Activated T-helper 1 cell treated with anti-CD3 and anti-CD28 coated beads, Interleukin-12 subunit alpha, Interleukin-12 subunit beta, Interleukin-2, Interleukin-4 antibody, amounts not matched to agents 30 ng/mL and 10 ng/mL and 1 ng/mL, durations not matched to agents 14 hours and 24 hours and 36 hours (primary cell): ENCODE measurements at places on chromosomes 3 and 15. TPM values are rescaled to one million over a fixed set of nuclear protein-coding genes. Genes with fewer than 3 reads are reported as not detected.

Gene HYAL1
- 0.12 and 0.36 TPM in 2 replicates for total RNA-seq

DNA sequence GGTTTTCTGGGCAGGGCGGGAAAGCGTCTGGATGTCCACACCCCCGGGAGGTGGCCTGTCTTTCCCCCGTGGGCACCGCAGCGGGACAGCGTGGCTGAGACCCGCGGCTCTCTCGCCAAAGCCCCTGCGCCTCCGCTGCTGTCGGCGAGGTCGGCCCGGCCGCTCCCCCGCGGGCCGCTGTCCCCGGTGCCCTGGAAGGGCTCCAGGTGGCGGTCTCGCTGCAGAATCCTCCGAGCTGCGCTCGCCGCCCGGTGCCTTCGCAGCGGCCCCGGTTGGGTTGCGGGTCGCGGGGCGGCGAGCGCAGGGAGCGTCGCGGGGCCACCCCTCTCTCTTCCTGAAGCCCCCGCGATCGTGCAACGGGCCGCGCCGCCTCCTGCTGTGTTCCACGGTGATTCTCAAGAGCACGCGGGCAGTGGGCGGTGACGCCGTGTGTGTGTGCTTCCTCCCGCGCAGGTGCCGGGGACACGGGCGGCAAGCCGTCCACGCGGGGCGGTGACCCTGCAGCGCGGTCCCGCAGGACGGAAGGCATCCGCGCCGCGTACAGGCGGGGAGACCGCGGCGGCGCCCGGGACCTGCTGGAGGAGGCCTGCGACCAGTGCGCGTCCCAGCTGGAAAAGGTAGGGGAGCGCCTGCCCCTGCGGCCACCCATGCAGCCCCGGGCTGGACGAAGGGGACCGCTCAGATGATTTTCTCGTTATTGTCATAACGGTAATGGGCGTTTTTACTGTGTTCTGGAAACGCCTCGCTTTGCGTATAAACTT is 54.4 kb downstream of the LRRK1 start:
- no peaks in the 10 kb centered on the region for H3K4me1 ChIP-seq
- no peak for DNase-seq
- H3K27me3 ChIP-seq: peaks cover 60% of the 10 kb centered on the region
- H3K27ac ChIP-seq: no peak overlapping the region
- no peak overlapping the region for H3K4me3 ChIP-seq
- H3K36me3 ChIP-seq: no peaks in the 10 kb centered on the region

- no peak overlapping the region for H3K27ac ChIP-seq
- H3K36me3 ChIP-seq: no peaks in the 10 kb centered on the region
- H3K4me1 ChIP-seq: peaks cover 6% of the 10 kb centered on the region
- H3K4me3 ChIP-seq: no peak overlapping the region
Observed at GRCh38 chr15:68023307-68024101, 30.6 kb upstream of the PIAS1 start.

DNA sequence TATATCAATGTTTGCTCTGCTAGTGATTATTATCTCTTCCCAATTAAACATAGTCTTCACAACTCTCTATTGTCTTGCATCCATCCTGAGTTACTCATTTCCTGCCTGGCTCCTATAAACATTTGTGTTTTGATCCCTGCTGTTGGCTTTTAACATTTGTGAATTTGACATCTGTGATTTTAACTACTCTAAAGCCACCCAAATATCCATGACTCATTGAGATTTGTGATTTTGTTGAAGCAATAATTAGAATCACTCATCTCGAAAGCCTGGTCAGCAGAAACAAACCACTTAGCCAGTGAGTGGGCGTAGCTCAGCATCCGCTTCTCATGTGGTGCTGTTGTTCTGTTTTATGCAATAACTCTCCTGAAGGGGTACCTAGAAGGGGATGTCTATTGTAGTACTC is 174.3 kb upstream of the ZBTB20 start:
- H3K4me1 ChIP-seq: no peaks in the 10 kb centered on the region
- no peak overlapping the region for H3K4me3 ChIP-seq
- no peak overlapping the region for H3K27ac ChIP-seq
- no peaks in the 10 kb centered on the region for H3K27me3 ChIP-seq

Gene TMEM108
- not detected in 2 replicates for total RNA-seq

Gene EPHA6
- total RNA-seq: not detected in 2 replicates

DNA sequence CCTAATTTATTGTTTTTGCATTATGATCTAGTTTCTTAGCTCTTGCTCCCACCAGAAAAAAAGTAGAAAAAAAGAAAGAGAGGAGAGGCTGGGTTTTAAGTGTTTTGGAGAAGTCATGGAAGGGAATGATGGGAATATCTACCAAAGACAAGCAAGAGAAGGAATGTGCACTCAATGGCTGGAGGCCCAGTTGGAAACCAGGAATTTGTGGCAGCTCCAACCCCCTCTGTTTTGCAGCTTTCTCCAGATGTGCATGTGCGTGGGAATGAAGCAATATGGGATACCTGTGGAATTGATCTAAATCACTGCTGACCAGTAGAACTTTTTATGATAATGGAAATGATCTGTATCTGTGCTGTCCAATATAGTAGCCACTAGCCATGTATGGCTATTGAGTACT is 27.1 kb downstream of the EIF2AK4 start:
- no peak overlapping the region for H3K4me3 ChIP-seq
- DNase-seq: no peak
- H3K27me3 ChIP-seq: no peaks in the 10 kb centered on the region
- peaks cover 33% of the 10 kb centered on the region for H3K36me3 ChIP-seq

Gene GOLGA8M
- total RNA-seq: 1.1 and 1.5 TPM in 2 replicates

GRCh38 chr3:157816896-157817295 is 289.3 kb downstream of the SHOX2 start:
- H3K27ac ChIP-seq: no peak overlapping the region
- no peaks in the 10 kb centered on the region for H3K27me3 ChIP-seq
- no peaks in the 10 kb centered on the region for H3K36me3 ChIP-seq
- H3K4me1 ChIP-seq: no peaks in the 10 kb centered on the region
- DNase-seq: no peak

DNA sequence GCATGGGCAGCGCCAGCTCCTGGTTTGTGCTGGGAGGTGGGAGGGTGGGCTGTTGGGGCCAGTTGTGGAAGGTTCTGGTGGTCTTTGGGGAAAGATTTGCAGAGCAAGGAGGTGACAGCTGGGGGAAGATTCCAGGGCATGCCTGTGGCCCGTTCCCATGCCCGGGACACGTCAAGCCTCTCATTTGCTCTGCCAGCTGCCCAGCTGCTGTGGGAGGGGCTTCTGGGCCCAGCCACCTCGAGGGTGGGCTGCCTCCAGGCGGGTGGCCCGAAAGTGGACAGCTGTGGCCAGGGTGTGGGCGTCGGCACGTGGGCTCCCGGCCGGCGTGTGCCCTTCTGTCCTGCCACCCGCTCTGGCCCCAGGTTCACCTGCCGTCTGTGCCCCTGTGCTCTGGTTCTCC is 17.2 kb downstream of the PLXNA1 start:
- H3K27me3 ChIP-seq: no peaks in the 10 kb centered on the region
- H3K4me1 ChIP-seq: no peaks in the 10 kb centered on the region
- H3K4me3 ChIP-seq: no peak overlapping the region
- H3K36me3 ChIP-seq: no peaks in the 10 kb centered on the region
- DNase-seq: no peak
- no peak overlapping the region for H3K27ac ChIP-seq

Gene RHOA
- total RNA-seq: 376 and 381 TPM in 2 replicates

GRCh38 chr15:27958911-27959578 is 140.1 kb downstream of the OCA2 start:
- H3K27ac ChIP-seq: no peak overlapping the region
- H3K36me3 ChIP-seq: no peaks in the 10 kb centered on the region
- no peak for DNase-seq
- no peak overlapping the region for H3K4me3 ChIP-seq
- H3K27me3 ChIP-seq: no peaks in the 10 kb centered on the region

DNA sequence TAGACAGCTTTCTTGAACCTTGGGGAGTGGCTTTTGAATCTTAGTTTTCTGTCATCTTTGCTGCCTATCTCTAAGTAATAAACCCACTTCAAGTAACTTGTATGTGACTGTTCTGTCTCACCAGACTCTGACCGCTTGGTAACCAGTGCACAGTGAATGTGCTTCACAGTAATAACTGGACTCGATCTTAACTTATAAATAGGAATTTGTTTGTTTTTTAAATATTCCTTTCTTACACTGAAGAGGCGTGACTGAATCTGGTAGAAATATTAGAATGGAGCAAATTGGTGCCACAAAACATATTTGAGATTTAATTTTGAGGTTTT is 318.0 kb downstream of the GBE1 start:
- no peak overlapping the region for H3K4me3 ChIP-seq
- H3K27me3 ChIP-seq: no peaks in the 10 kb centered on the region
- no peak for DNase-seq
- H3K27ac ChIP-seq: no peak overlapping the region

DNA sequence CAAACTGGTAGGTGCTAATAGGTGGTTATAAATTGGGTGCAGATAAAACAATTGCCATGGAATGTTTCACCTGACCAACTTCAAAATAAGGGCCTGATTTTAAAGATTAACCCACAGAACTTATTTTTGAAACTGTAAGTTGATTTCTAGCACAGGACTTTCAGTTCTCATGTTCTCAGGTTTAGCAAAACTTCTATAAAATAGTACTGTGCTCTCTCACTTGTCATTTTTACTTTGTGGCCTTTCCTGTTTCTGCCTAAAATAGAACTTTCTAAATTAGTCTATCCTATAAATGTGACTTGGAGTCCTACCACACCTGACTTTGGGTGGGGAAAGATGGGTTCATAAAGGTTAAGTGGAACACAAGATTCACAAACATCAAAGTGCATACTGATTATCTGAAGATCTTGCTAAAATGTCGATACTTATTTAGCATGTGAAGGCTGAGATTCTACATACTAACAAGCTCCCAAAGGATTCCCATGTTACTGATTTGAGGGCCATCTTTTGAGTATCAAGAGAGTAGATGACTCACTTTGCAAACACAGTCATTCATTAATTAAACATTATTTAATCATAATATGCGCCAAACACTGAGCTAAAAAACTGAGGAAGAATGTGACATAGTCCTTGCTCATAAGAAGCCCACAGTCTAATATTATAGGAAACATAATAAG is 38.6 kb downstream of the BTLA start:
- DNase-seq: no peak
- peaks cover 69% of the 10 kb centered on the region for H3K4me1 ChIP-seq
- peak overlapping the region; percentile 59 for H3K4me3 ChIP-seq
- peaks cover 31% of the 10 kb centered on the region for H3K36me3 ChIP-seq
- peaks cover 1% of the 10 kb centered on the region for H3K27me3 ChIP-seq

DNA sequence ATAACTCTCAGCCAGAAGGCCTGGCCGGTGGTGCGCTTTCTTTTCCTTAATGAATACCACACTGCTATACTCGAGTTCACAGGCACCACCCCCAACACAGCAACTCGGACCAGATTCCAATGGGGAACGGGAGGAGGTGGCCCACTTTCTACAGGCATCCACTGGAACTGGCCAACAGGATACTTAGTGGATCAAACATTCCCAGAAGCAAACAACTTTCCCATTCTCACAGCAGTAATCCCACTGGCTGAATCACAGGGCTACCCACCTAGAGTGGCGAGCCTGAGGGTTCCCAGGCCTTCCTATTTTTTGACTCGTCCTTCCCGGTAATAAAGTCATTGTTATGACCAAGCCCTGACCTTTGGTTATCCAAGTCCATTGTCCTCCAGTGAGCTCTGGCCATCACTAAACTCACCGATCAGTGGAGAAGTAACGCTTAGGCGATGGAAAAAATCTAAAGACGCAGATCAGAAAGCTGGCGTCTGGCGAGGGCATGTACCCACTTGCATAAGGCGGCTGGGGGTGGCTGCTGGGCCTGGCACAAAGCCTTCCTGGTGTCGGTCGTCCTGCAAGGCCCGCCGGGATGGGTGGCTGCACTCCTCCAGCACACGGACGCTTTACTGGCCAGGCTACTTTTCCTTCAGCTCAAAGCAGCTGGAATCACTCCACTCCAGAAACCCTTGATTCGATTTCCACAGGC is 1.2 kb downstream of the EOGT start:
- H3K36me3 ChIP-seq: peaks cover 8% of the 10 kb centered on the region
- peak overlapping the region; percentile 88 for H3K4me3 ChIP-seq
- H3K27ac ChIP-seq: peak overlapping the region; percentile 86
- DNase-seq: no peak

DNA sequence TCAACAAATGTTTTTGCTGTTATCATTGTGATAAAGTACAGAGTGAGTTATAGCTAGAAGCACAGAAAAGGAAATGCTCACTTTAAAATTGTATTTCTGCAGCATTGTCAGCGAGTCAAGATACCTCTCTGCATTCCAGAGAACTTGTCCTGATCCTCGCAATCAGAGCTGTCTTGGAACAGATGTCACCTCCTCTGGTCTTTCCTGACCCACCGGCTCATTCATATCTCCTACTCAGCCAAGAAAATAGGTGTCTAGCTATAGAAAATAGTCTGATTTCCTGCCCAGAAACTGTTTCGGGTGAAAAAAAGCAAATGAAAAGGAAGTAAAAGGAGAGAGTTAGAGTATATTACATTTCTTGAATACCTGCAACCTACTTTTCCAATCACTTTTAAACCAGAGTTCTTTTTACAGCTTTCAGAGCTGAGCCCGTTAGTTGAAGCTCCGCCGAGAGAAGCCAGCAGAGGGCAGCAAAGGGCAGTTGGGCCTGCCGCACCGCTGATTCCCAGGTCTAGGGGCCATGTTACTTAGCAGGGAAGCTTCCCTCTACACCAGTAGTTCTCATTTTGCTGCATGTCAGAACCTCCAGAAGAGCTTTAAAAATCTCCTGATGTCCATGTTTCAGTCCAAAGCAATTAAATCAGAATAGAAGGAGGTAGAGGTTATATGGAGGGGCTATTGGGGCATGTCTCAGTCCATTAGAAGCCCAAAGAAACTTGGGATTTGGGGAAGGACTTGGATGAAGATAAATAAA is 185.7 kb upstream of the THRB start:
- peaks cover 52% of the 10 kb centered on the region for H3K27me3 ChIP-seq
- no peak overlapping the region for H3K4me3 ChIP-seq
- no peak for DNase-seq
- no peak overlapping the region for H3K27ac ChIP-seq
- peaks cover 22% of the 10 kb centered on the region for H3K4me1 ChIP-seq

DNA sequence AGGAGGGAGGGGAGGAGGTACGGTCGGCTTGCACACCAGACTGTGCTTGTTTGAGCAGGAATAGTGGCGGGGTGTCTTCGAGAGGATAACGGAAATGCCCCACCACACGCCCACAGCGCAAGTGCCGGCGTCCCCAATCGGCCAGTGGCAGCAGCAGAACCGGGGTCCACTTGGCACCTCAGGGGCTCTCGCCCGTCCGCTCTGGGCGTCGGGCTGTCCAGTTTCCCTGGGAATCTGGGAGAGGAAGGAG is 53.7 kb downstream of the CCDC54 start:
- H3K4me1 ChIP-seq: peaks cover 21% of the 10 kb centered on the region
- no peak for DNase-seq
- peak overlapping the region; percentile 52 for H3K27ac ChIP-seq
- peaks cover 47% of the 10 kb centered on the region for H3K27me3 ChIP-seq
- no peaks in the 10 kb centered on the region for H3K36me3 ChIP-seq
